ENCODE measurements at places on chromosomes 6 and 20.

DNA sequence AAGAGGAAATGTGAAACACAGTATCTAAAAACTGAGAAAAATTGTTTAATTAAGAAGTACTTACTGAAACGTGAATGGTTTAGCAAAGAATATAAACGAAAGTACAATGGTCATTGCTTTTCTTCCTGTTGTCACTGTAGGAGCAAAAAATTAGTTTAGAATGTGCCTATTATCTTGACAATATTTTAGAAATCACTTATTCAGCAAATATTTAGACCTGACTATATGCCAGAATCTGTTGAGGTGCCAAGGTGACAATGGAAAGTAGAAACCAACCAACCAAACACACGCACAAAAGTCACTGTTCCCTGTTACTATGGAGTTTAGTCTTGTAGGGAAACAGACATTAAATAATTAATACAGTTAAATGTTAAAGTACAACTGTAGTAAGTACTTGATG lies 20.5 kb downstream of the SLC35B3 start:
- no peak for DNase-seq

DNA sequence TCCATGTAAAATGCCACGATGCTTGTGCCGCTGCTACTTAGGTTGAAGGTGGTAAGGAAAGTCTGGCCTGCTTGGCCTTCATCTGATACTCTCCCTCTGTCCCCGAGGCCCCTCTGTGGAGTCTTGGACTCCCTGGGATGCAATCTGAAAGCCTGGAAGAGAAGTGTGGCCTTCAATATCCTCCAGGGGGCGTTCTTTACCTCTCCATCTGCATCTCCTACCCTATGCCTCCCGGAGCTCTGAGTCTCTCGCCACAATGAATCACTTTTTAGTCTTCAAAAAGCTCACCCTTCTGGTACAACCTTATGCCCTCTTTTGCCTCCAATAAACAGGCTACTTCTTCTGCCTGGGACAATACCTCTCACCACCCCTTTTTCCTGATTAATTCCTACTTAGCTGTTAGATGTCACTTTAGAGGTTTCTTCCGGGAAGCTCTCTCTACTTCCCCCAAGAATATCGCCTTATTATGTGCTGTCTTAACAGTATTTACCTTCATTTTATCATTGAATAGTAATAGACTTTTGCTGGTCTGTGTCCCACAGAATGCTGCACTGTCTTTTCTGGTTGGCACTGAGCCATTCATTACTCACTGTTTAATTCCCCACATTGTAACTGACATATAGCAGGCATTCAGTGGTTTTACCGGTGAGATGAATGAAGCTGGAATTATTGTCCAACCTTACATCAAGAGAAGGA lies 13.9 kb upstream of the ATG5 start:
- DNase-seq, result peak; percentile 56

DNA sequence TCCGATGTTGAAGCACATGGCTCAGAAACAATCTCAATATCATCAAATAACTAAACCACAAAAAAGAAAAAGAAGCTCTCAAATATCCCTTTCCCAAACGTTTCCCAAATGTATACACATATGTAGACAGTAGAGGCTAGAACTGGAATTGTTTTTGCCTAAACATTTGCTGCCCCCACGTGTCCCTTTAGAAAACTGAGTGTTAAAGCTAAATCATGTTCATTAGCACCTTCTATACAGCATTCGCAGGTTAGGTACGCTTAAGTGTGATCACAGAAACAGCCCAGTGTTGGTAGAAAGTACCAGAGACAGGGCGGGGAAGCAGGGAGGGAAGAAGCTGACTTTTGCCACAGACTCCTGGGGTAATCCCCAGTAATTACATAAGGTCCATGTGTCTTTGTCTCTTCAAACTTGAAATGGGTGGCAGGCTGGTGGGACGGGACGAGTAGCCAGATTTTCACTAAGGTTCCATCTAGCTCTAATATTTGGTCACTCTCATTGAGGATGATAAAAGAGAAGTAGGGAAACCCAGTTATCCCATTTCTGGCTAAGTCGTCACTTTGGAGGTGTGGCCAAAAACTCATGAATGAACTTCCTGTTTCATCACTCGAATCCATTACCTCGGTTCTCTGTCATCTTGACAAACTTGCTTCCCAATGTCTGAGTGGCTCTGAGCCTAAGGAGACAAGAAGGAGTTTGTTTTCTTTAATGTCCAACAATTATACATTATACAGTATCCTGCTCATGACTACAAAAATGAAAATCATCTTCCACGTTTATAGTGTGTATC lies 15.0 kb upstream of the TFAP2A start:
- DNase-seq, result peak; percentile 69

DNA sequence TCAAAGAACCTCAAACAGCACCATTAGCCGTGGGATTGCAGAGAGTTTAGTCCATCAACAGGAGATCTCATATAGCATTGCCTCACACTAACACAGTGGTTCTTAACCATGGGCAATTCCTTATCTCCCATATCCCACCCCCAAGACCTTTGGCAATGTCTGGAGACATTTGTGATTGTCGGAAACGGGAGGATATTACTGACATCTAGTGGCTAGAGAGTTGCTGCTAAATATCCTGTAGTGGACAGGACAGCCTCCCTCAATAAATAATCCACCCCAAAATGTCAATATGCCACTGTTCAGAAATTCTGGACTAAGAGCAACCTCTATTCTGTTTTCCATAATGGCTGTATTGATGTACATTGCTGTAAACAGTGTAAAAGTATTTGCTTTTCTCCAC lies 210.1 kb upstream of the CCN2 start:
- peak; percentile 3 for DNase-seq

GRCh38 chr6:8086755-8087306 lies 15.5 kb downstream of the EEF1E1 start:
- no peak for DNase-seq

GRCh38 chr6:170147832-170148708 lies 142.8 kb downstream of the DLL1 start:
- DNase-seq, result no peak

DNA sequence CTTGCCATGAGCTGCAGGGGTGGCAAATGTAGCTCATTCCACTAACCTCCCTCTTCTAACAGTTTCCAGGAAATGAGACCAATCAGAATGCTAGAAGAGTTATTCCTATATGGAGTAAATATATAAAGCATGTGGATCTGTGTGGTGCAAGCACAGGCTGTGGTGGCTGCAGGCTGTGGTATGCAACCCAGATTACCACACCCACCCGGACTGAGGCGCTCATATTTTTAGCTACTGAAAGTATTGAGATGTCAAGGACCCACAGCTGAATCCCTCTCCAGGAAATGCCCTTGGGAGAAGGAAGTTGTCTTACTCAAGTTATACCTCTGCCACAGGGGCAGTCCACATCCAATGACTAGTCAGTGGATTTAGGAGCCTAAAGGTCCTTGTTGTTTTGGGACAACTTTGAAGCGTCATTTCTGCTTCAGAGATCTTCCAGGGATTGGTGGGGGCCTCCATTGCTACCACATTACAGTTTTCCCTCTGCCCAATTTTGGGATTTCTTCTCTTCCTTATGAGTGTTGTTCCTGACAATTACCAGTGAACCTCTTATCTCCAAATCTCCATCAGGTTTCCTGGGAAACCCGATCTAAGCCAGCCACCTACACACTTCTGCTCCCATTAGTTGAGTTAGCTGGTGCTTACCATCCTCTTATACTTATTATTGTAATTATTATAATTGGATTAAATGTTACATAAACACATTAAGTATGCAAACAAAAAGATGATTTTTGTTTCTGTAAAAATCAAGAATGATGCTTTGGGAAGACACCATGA lies 12.1 kb upstream of the REPS1 start:
- no peak for DNase-seq

GRCh38 chr6:33846226-33846625 lies 42.4 kb upstream of the MLN start:
- DNase-seq, result no peak

DNA sequence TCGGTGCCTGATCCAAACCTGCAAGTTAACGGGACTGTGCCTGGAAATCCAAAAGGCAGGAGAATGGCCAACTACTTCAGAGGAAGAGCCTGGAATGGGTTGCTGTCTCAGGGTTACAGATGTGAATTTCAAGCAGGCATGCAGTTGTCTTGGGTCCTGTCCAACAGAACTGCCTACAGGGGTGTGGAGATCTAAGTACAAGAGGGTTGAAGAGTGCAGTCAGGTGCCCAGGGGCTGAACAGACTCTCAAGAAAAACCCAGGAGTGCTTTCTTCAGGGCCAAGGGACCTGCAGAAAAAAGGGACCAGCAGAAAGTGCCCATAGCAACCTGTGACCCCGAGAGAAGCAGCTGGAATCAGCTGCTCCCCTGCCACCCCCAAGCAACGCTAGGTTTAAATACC lies 71.0 kb downstream of the PREP start:
- no peak for DNase-seq

GRCh38 chr6:86780923-86781322 lies 156.4 kb upstream of the HTR1E start:
- no peak for DNase-seq

GRCh38 chr6:106564476-106564875 lies 64.8 kb downstream of the RTN4IP1 start:
- no peak for DNase-seq
